NCI-H226 (cell line): ENCODE measurements at places on chromosomes 16 and 17.

DNA sequence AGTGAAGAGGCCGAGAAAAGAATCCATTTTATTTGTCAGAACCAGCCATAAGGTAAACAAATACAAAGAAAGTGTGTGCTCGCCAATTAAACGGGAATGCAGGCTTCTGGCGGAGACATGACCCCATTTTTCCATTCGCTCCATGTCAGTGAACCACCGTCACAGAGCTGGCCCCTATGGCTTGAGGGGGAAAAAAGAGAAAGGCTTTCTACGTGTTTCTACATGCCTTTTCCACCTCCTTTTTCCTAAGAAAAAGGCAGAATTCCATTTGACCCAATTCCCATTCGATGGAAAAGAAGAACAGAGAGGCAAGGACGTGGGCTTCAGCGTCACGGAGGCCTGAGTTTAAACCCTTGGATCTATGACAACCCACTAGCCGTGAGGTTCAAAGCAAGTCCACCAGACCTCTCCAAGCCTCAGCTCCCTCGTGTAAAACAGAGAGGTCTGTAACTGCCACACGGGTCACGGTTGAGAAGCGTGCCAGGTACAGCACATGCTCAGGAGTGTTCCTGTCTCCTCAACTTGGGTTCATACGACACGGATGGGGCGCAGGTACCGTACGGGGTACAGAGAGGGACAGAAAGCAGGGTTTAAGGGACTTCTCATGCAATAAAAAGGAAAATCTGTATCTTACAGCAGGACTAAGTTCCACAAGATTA, 91.9 kb downstream of the NXN start:
- no peak for DNase-seq

DNA sequence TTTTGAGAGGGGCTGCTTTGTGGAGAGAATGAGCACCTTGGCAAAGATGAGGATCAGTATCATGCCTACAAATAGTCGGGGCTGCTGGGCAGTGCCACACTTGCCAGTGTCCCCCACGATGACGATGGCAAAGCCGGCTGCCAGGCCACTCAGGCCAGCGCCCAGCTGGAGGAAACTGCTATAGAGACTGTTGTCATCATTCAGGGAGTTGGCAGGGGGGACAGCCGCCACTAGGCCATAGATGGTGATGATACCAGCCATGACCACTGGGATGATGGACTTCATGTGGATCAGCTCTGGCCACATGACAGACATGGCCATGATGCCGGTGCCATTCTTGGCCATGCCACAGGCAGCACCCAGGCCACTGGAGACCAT, 23.8 kb downstream of the MINK1 start:
- DNase-seq, result no peak

GRCh38 chr16:86064431-86065250, 165.7 kb downstream of the IRF8 start:
- DNase-seq, result no peak

- DNase-seq, result no peak
Observed at GRCh38 chr17:72432881-72433280, 312.1 kb downstream of the SOX9 start.

DNA sequence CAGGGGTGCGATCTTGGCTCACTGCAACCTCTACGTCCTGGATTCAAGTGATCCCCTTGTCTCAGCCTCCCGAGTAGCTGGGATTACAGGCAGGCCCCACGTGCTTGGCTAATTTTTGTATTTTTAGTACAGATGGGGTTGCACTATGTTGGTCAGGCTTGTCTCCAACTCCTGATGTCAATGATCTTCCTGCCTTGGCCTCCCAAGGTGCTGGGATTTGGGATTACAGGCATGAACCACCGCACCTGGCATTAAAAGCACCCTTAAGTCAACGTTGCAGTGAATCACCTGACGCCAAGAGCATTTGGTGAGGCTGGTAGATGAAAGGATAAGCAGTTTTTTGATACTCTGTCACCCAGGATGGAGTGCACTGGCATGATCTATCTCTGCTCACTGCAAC, 59.0 kb downstream of the NDE1 start:
- no peak for DNase-seq

DNA sequence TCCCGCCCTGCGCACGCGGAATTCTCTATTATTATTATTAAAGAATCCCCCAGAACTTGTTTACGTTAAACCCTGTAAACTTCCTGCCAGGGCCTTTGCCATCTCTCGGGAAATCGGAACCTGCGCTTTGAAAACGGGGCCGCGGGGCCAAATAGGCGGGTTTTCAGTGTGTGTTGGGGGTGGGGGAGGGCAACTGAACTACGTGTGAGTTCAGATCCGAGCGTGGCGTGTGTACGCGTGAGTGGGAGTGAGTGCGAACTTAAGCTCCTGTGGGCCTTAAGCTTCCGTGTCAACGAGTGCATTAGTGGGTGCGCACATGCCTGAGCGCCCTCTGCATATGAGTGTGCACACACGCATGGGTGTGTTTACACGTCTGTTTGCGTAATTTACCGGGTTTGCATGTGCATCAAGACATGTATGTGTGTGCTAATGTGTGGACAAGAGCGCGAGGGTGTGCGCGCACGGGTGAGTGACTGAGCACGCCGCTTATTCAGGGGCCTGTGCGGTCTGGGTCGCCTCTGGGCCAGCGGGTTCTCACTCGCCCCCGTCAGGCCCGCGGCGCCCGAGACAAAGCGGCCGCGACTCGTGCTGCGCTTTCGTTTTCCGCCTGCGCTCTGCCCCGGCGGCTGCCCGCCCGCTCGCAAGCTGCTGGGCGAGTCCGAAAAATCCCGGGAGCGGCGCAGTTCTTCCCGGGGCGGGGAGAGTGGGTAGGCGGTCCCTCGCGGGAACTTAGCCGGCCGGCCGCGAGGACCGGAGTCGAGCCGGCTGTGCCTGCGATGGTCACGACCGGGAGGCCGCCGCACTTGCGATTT, 1.2 kb upstream of the FOXF1 start:
- peak; percentile 67 for DNase-seq

- DNase-seq, result no peak
Observed at GRCh38 chr16:2039274-2040031, 8.2 kb downstream of the NTHL1 start.

DNA sequence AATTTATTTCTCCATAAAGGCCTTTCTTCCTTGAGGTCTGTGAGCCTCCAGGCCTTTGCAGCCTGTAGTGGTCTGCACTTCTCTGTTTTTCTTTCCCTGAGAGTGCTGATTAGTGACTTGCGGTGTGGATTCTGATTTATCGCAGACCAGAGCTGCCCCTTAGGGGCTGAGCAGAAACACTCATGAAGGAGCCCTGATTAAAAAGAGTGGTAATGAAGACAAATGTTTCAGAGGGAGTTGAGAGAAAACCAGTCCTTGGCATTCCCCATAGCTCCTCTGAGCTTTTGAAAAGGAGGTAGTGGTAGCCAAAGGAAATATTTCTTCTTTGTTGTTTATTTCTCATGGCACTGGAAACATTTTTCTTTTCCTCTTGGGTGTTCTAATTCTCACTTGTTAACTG, 268.1 kb upstream of the TBX2 start:
- no peak for DNase-seq

DNA sequence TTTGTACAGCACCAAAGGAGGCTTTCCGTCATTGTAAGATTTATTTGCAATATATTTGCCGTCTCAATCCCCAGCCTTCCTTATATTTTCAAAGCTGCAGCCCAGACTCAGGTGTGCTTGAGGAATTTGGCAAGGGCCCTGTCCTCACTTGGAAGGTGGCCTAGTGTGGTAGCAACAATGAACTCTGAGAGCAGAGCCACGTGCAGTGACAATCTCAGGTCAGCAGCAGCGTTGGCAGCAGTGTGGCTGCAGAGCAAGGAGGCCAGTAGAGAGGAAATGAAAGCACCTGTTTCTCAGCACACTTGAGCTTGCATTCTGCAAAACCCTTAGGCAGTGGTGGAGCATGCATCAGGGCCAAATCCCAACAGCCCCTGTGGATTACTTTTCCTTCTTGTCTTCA, 613.5 kb downstream of the RBFOX1 start:
- DNase-seq, result no peak

GRCh38 chr17:63963123-63963522, 9.6 kb downstream of the SCN4A start:
- no peak for DNase-seq

DNA sequence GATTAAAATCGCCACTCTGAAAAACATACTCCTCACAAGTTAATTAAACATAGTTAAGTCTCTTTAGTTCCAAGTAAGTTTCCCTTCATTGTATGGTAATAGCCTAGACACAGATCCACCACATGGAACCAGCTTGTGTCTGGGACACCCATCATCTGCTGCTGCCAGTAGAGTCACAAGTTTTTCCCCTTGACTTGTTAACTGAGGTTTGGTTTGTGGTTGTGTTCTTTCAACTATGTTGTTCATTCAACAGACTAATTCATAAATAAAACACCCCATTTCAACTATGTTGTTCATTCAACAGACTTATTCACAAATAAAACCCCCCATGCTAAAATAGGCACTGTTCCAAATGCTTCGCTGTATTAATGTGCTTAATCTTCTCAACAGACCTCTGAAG, 24.4 kb downstream of the YWHAE start:
- DNase-seq, result no peak

GRCh38 chr17:30278032-30278431, 13.7 kb downstream of the BLMH start:
- DNase-seq, result no peak
